ENCODE measurements at places on chromosomes 13 and 19.

DNA sequence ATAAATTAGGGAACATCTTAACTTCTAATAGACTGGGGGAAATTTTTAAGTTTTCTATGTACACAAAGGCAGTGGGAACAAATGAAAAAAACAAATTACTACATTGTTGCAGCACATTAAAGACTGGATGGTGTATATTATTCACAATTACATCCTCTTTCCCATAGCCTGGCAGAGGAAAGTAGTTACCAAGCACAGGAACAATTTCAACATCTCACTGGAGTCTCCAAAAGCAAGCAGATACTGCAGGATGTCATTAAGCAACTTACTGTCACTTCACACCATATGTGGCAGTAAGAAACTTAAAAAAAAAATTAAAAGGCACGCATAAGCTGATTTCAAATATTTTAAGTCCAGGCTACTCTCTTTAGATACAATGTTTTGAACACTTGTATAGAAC lies 6.4 kb upstream of the EFNB2 start:
- no peak for DNase-seq

DNA sequence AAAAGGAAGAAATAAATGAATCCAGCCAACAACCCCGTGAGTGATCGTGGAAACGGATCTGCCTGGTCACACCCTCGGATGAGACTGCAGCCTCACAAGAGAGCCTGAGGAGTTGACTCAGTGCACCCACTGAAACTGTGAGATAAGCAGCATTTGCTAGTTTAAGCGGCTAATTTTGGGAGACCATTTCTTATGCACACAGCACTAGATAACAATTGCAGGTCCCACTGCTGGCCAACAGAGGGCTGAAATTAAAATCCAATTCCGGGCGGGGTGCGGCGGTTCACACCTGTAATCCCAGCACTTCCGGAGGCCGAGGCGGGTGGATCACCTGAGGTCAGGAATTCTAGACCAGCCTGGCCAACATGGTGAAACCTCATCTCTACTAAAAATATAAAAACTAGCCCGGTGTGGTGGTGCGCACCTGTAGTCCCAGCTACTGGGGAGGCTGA lies 3.6 kb downstream of the UQCR11 start:
- DNase-seq, result no peak

- DNase-seq, result no peak
These were observed 13.0 kb upstream of the PROZ start for GRCh38 chr13:113145496-113145895.

DNA sequence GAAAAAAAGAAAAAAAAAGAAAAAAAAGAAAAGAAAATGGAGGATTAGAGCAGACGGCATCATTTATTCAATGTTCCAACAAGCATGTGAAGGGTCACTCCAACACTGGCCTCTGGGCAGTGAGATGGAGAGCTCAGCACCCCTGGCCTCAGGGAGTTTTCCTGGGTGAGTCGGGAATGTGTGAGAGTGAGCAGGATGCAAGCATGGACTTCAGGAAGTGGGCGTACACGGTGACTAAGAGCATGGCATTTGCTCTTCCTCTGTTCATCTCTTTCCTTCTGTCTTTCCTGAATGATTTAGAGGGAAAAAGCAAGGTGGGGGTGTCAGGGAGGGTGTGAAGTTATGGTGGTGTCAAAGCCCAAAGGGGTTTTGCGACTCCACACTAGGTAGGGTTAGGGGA lies 682 bp upstream of the CABP5 start:
- no peak for DNase-seq

- no peak for DNase-seq
These were observed 381.0 kb downstream of the TSHZ3 start for GRCh38 chr19:30968210-30968609.

DNA sequence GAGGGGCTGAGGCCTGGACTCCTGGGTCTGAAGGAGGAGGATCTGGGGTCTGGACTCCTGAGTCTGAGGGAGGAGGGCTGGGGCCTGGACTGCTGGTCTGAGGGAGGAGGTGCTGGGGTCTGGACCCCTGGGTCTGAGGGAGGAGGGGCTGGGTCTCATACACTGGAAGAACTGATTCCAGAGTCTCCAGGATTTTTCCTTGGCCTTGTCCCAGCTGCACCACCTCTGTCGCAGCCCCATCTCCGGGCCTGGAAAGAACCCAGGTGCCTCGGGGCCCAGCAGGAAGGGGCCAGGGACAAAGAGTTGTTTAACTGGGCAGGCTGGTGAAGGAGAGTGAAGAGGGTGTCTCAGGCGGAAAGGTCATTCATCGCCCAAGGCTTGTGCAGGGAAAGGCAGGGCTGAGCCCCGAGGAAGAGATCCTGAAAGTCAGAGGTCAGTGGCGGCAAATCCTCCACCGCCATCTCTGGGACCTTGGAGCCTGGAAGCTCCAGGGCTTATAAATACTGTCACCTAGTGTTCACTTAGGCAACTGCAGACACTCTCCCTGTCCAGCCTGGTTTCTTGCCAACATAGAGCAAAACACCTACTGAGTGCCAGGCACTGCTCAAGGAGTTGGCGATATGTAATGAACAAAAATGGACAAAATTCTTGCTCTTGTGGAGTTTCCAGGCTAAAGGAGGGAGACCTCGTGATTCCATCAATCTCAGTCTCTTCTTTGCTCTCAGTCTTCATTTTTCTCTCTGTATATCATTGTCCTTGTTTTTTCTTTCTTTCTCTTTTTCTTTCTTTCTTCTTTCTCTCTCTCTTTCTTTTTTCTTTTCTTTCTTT lies 4.4 kb upstream of the KCNN4 start:
- DNase-seq, result peak; percentile 65

GRCh38 chr19:50494186-50495019 lies 16.6 kb downstream of the JOSD2 start:
- no peak for DNase-seq

DNA sequence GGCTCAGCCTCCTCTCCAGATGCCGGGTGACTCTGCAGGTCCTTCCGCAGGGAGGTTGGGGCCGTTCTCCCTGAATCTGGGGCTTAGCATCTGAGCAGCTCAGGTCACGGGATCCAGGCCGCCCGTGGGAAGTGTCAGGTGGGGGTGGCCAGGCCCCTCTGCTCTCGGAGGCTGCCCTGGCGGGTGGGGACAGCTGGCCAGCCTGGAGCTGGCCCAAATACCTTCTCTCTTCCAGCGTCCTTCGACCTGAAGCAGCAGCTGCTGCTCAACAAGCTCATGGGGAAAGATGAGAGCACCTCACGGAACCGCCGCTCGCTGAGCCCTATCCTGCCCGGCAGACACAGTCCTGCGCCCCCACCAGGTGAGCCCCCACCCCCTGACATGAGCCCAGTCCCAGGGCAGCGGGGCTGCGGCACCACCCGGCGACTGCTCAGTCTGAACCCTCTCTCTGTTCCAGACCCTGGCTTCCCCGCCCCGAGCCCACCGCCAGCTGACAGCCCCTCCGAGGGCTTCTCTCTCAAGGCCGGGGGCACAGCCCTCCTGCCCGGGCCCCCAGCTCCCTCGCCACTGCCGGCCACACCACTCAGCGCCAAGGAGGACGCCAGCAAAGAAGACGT lies 19.1 kb downstream of the PEX11G start:
- DNase-seq, result no peak

- DNase-seq, result peak; percentile 47
These were observed 222.4 kb downstream of the NBEA start for GRCh38 chr13:35164324-35164932.

GRCh38 chr13:24574847-24575246 lies 62.3 kb upstream of the PARP4 start:
- no peak for DNase-seq

DNA sequence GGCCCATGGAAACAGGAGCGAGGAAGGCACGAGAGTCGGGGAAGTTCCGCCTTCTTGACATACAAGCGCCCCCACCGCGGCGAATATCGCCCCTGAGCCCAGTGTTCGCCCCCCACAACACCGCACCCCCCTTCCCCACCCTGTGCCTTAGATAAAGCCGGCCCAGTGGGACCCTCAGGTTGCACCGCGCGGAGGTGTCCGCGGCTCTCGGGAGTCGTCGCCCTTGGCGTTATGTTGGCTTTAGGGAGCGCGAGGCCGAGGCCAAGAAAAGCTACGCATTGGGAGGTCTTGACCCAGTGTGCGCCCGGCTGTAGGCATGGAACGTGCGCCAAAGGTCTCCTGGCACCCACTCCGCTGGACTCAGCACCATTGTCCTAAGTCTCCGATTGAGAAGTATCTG lies 603 bp upstream of the ZNF132 start:
- DNase-seq, result no peak

- DNase-seq, result no peak
These were observed 235.2 kb upstream of the SGCG start for GRCh38 chr13:22945321-22946226.

GRCh38 chr13:89165685-89166084 lies 1494.5 kb downstream of the SLITRK5 start:
- no peak for DNase-seq

DNA sequence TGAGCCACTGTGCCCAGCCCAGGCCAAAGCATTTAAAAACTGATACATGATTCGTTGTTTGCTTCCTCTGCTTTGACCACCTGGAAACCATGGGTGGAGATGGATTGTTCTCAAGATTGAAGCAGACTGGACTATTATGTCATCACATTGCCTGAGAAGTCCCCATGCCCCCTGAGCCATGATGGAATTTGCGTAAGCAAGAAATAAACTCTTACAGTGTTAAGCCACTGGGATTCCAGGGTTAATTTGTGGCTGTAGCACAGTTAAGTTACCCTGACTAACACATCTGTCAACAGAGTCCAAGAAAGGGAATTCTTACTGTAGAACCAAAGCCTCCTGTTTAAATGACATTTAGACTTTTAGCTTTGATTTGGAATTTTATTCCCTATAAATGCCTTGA lies 19.4 kb upstream of the DHRS12 start:
- no peak for DNase-seq

DNA sequence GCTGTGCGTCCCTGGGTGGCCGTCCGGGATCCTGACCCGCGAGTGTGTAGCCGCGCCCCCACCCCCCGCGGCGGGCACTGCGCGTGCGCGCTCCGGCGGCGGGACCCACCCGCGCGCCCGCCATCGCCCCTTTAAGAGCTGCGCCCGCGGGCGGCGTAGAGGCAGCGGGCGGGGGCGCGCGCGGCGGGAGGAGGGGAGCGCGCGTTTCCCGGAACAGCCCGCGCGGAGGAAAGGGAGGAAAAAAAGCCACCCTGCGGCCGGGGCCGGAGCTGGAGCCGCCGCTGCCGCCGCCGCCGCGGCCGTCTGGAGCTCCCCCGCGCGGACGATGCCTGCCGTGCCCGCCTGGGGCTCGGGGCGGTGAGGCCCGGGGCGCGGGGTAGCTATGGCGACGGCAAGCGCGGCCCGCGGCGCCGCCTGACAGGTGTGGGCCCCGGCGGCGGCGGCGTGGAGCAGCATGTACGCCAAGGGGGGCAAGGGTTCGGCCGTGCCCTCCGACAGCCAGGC lies at the start of gene SSBP4:
TSS of gene SSBP4 (plus strand) at position 204 of the 504 bp plus-strand sequence. CDS start at position 455, 251 bp downstream.
- peak; percentile 83 for DNase-seq

DNA sequence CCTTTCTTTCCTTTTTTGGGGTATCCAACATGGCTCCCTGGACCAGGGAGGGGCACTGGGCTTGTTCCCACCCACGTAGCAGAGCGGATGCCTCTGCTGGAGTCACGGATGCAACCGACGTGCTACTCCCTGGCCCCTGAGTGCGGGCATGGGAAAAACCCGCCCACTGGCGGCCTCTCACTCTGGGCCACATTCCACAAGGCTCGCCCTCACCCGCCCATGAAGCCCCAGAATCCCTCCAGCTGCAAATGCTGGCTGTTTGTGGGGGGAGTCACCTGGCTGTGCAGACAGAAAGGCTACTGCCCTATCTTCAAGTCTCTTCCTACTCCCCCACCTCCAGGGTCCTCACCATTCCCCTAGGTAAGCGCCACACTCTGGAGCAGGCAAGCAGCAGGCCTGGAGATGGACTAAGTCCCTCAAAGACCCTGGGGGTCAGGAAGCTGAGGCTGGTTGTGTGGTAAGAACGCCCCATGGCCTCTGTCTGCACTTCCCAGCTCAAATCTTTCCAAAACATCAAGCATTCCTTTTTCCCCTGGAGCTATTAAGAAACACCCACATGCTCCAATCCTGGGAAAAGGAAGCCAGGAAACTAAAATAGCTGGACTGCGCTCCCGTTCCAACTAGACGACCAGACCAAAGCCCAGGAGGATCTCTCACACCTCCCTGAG lies 17.9 kb upstream of the EPHX3 start:
- DNase-seq, result peak; percentile 90

DNA sequence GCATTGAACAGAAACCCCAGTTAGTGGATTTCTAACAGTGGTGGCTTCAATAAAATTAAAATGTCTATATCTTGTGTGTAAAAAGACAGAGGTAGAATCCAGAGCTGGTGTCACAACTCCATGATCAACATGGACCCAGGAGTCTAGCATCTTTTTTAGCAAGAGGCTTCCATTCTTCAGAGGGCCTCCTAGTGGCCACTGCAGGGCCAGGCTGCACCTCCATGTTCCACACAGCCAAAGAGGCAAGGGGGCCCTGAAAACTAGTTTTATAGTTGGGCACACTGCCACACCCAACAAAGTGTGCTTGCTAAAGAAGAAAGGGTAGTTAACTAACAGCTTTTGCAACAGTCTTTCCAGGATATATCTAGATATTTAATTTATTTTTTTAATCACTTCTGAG lies 12.9 kb downstream of the N4BP2L1 start:
- DNase-seq, result no peak

GRCh38 chr13:95684418-95684817 lies 7.5 kb downstream of the DNAJC3 start:
- no peak for DNase-seq

- DNase-seq, result peak; percentile 82
These were observed 65.0 kb upstream of the GTF2F2 start for GRCh38 chr13:45055198-45055901.

- peak; percentile 65 for DNase-seq
These were observed 966 bp downstream of the JUNB start for GRCh38 chr19:12792051-12792852.

DNA sequence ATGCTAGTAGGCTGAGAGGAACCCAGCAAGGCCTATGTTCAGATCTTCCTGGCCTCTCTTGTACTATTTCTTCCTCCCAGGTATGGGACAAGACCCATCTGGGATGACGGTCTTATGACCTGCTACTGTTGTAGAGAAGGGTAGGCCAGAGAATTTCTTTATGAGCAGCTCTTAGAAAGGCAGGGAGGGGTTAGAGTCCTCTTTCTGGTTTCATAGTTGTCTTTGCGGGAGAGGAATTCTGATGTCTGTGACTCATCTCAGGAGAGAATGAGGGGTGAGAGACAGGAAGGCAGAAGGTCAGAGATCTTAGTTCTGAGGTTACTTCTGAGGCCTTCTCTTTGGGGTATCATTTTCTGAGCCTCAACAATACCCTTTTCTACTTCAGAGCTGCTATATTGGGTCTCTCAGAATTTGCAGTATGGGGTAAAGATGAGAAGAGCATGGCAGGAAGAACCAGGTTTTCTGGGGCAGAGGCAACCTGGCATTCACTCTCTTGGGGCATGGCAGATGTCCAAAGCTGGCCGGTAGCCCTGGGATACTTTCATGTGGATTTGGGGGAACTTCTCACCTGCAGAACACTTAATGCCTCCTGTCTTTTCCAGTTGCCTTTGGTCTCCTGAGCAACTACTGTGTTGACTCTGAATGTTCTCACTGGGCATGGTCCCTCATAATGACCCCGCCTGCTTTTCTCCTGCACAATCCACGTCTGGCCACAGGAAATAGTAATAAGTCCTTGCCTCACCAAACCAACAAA lies 154.4 kb downstream of the GGACT start:
- no peak for DNase-seq

GRCh38 chr19:6484831-6485230 lies 3.2 kb upstream of the DENND1C start:
- no peak for DNase-seq
